Activated naive CD8-positive, alpha-beta T cell treated with anti-CD3 and anti-CD28 coated beads, Interleukin-2, amount 10 ng/mL, durations not matched to agents 7 days and 5 days (primary cell): ENCODE measurements at places on chromosomes 16 and 17. TPM values are rescaled to one million over a fixed set of nuclear protein-coding genes. Genes with fewer than 3 reads are reported as not detected.

- no peak for DNase-seq
These were observed 290.3 kb downstream of the SOX9 start for GRCh38 chr17:72411124-72411563.

DNA sequence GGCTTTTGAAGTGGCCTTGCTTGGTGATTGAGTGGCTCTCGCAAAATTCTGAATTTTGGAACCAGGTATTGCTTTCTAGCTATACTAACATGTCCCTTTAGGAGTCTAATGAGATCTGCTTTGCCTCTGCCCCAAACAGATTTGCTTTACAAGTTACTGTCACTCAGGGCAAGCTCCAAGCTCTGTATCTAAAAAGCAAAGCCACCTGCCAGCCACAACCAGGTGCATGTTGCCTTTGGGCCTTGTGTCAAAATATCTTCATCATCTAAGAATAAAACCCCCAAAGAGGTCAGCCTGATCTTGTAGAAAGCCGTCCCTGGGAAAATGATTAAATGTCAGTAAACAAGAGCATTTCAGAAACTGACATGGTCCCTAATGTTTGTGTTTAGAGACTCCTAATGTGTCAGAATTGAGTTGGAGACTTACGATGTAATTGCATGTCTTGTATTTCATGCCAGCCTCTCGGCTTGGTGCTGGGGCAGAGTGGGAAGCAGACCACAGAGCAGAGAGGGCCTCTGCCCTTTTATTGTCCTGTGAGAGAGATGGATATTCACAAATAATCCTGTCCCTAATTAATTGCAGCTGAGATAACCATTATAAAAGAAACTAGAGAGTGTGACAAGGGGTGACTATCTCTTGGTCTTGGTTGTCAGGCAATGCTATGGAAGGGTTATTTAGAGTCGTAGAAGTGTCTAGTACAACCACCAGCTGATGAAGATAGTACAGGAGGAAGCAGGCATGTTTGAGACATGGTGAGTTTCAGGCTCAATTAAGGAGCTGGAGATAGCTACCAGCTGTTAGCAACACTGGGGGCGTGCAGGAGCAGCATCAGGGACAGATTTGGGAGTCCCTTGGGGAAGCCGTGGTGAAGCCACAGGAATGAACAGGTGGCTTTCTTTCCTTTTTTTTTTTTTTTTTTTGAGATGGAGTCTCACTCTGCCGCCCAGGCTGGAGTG is 90.7 kb downstream of the PITPNC1 start:
- DNase-seq, result no peak

The UTS2R gene
- not detected for total RNA-seq

DNA sequence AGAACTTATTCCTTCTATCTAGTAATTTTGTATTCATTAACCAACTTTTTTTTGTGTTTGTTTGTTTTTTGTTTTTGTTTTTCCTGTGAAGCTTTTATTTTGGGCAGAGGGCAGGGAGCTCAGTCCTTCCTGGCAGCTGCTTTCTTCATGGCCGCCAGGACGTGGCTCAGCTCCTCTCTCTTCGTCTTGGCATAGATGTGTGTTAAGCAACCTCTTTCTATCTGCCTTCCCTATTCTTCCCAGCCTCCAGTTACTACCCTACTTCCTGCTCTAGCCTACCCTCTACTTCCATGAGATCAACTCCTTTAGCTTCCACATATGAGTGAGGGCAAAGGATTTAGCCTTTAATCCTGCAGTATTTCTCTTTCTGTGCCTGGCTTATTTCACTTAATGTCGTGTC is 8.2 kb upstream of the BRD7 start:
- no peak for DNase-seq

The NACA2 gene
- not detected for total RNA-seq
